ENCODE measurements at places on chromosomes 13 and 19.

DNA sequence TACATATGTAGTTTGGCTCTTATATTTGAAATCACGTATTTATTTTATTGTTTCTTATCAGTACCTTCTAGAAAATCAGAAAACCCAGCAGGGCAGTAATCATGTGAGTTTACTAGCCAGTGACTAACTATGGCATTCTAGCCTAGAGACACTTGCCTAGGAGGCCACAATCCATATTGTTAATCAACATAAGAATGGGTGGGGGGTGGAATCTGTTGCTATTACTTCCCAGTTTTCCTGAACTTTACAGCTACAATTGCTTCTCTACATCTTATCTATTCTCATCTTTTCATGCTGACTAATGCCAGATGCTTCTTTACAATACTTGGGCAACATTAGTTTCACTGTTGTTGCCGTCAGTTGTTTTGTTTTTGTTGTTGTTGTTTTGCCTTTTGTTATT, 18.7 kb upstream of the ATXN8OS start:
- no peak for DNase-seq

DNA sequence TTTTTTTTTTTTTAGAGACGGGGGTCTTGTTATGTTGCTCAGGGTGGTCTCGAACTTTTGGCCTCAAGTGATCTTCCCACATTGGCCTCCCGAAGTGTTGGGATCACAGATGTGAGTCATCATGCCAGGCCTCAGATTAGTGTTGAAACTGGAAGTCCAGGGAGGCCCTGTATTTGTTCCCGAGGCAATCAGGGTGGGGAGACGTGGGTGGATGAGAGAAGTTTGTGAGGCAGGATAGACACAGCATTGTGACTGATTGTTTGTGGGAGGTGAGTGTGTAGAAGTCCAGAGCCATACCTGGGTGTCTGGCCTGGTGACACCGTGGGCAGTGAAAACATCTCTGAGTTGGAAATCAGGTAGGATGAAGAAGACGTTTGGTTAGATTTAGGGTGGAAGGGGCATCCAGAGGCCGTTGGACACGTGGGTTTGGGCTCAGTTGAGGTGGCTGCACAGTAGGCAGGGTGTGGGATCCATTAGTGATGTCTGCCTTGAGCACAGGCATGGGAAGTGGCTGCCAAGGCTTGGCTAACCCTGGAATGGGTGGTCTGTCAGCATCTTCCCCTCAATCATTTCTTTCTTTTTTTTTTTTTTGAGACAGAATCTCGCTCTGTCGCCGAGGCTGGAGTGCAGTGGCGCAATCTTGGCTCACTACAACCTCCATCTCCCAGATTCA, 12.4 kb downstream of the RTN2 start:
- no peak for DNase-seq

GRCh38 chr13:76474966-76475365, 411.2 kb downstream of the KCTD12 start:
- no peak for DNase-seq

- peak; percentile 64 for DNase-seq
These were observed 36.9 kb downstream of the ARRDC2 start for GRCh38 chr19:18044825-18045304.
